GM23248 (cell line): ENCODE measurements at places on chromosomes 16 and 17.

- DNase-seq, result no peak
Observed at GRCh38 chr17:45650561-45650960, 133.6 kb upstream of the CRHR1 start.

DNA sequence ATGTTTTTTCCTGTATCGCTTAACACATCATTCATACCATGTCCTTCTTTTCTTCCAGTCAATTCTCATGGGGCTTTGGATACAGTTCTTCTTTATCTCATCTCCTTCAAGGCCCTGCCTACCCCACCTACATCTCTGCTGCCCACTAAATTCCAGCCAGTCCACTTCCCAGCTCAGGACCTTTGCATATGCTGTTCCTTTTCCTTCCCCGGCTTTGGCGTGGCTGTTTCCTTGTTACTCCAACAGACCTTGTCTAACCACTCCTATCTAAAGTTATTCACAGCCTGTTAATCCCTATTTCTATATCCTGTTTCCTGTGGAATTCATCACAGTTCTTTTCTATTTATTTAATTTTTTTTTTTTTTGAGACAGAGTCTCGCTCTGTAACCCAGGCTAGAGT is 6.6 kb upstream of the STAT3 start:
- no peak for DNase-seq

DNA sequence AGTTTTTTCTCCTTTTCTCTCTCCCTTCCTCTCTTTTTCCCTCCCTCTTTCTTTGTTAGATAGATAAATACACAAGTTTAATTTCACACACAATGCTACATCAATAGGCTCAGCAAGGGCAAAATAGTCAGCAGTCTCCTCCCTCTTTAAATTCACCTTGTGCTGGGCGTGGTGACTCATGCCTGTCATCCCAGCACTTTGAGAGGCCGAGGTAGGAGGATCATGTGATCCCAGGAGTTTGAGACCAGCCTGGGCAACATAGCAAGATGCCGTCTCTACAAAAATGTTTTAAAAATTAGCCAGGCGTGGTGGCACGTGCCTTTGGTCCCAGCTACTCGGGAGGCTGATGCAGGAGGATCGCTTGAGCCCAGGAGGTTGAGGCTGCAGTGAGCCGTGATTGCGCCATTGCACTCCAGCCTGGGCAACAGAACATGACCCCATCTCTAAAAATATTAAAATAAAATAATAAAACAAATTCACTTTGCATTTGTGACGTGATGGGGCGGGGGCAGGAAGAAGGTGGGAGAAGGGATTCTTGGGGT is 27.4 kb downstream of the IL21R start:
- DNase-seq, result no peak

DNA sequence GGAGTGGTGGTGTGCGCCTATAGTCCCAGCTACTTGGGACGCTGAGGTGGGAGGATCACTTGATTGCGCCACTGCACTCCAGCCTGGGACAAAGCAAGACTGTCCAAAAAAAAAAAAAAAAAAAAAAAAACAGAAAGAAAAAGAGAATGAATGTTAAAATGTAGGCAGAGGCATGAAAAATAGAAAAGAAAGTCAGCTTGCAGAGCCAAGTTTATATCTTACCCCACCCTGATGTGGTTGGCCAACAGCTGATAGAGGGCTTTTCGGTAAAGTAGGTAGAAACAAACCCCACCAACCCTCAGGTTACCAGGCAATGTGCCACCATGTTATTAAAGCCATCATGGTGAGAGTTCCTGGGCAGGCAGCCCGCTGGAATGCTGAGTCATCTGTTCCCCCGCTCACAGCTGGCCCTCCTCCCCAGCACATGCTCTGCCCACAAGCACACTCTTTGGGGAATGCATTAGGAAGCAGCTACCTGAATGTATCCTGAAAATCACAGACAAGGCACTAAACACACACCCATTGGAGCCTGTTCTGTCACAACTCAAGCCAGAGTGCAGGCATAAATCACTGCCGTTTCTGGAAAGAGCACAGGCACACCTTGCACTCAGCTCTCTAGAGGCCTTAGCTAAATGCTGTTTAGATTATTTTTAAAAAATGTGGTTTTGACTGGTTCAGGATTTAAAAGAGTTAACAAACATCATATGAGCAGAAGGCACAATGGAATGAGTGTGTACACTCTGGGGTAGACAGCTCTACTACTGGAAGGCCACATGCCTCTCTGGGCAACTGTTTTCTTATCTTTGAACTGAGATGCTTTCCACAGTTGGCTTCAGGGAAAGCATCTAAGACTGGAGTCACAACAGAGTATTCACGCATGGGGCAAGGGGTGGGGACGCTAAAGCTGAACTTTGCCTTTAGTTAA is 128.5 kb downstream of the PARN start:
- peak; percentile 96 for DNase-seq

GRCh38 chr17:44053125-44053872 is 13.2 kb downstream of the LSM12 start:
- no peak for DNase-seq

- no peak for DNase-seq
Observed at GRCh38 chr16:82363026-82363816, 193.2 kb upstream of the MPHOSPH6 start.

- no peak for DNase-seq
Observed at GRCh38 chr17:37274461-37274860, 101.3 kb upstream of the C17orf78 start.

DNA sequence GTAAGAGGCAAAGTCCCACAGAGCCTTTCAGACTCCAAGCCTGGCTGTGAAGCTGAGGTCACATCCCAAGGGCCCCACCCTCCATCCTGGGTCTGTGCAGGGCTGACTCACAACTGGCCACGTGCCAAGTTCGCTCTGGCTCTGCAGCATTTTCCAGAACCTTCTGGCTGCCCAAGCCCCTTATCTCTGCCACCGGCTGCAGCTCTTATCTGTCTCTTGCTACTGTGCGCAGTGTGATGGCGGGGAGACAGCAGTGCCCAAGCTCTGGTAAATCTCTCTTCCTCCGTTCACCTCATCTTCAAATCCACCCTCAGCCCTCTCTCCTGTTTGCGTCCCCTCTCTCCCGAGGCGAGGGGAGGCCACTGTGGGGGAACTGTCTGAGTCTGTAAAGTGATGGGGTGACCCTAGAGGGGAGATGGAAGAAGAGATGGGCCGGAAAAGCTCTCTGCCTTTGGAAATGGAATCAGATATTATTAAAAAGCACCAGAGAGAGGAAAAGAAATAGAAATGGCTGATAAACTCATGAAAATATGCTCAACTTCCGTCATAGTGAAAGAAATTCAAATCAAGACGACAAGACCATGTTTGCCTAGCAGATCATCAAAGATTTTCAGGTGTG is 162.7 kb upstream of the CDC42EP4 start:
- peak; percentile 74 for DNase-seq

- DNase-seq, result no peak
Observed at GRCh38 chr17:33260638-33261037, 32.5 kb downstream of the ASIC2 start.

DNA sequence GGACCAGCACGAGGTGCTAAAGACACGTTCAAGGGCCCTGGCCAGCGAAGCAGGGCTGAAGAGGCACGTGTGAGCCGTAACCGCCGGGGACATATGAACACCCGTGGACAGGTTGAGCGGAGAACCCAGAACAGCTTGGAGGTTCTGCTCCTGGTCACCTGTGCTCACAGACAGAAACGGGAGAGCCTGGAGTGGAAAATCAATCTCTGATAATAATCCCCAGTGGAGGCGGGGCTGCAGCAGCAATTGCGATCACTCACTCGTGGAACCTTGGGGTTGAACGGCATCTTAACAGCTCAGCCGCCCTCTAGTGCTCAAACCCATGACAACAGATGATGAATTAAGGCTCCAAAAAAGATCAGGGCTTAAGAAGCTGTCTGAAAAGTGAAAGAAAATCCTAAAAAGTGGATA is 25.6 kb downstream of the WIPI1 start:
- peak; percentile 55 for DNase-seq

DNA sequence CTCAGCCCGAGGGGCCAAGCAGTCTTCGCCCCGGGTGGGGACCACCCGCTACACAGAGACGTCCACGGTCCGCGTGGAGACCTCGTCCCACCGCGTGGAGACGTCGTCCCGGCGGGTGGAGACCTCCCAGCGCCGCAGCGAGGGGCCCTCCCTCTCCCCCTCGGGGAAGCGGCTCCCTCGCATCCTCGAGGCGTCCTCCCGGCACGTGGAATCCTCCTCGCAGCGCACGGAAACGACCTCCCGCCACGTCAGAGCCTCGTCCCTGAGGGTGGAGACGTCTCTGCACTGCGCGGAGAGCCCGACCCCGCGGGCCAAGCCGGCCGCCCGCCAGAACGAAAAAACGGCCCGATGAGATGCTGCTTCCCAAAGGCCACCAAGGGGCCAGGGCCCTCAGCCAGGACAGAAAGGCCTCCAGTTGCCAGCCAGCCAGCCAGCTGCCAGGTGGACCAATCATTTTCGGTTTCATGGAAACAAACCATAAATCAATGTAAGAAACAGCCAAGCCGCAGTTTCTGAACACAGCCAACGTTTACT is 424 bp downstream of the C17orf100 start:
- peak; percentile 60 for DNase-seq

- DNase-seq, result peak; percentile 98
Observed at GRCh38 chr17:40551879-40552768, 13.1 kb downstream of the CCR7 start.

- peak; percentile 67 for DNase-seq
Observed at GRCh38 chr16:10729104-10730048, 14.3 kb upstream of the NUBP1 start.

DNA sequence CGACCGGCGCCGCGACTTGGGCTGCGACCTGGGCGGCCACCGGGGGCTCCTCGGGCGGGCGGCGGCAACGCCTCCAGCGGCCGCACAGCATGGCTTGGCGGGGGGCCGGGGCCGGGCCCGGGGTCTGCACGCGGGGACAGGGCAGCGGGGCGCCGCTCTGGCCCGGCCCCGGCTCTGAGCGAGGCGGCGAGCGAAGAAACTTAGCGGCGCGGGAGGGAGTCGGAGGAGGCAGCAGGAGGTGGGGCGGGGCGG is at the start of gene PLCD3:
Gene PLCD3, minus strand, starts transcription at position 196 of the 252 bp plus-strand sequence. Its CDS starts 105 bp downstream, at position 91.
- DNase-seq, result no peak

- DNase-seq, result no peak
Observed at GRCh38 chr17:61907361-61907760, 20.4 kb downstream of the INTS2 start.

- DNase-seq, result no peak
Observed at GRCh38 chr16:76668207-76668725, 391.1 kb downstream of the CNTNAP4 start.

DNA sequence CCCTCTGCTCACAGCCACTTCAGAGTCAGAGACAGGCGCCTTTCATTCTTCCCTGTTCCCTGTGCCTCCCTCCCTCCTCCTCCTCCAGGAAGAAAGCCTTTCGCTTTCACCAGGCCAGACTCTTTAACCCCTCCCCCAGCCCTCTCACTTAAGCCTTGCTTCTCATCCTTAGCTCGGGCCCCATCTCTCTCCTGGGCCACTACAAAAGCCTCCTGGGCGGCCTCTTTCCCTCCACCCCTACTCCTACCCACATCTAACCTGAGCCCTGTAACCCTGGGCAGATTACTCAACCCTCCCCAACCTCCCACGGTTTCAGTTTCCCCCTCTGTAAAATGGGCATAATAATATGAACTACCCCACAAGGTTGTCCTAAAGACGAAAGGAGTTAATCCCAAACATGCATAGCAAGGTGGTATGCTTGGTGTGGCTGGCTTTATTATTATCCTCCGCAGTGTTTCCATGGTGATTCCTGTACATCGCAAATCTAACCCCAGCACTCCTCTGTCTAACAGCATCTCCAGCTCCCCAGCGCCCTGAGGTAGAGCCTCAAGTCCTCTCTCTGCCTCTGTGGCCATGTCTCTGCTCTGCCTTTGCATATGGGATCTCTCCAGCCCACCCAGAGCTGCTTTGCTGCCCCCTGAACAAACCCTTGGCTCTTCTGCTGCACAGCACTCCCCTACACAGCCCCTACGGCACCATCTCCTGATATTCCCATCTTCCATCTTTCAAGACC is 17.7 kb downstream of the PIMREG start:
- DNase-seq, result no peak

- no peak for DNase-seq
Observed at GRCh38 chr17:43769426-43769825, 9.4 kb downstream of the DUSP3 start.

- DNase-seq, result peak; percentile 93
Observed at GRCh38 chr16:48126801-48127644, 28.8 kb downstream of the ABCC12 start.

- no peak for DNase-seq
Observed at GRCh38 chr16:89039756-89040155, 53.9 kb upstream of the ACSF3 start.

DNA sequence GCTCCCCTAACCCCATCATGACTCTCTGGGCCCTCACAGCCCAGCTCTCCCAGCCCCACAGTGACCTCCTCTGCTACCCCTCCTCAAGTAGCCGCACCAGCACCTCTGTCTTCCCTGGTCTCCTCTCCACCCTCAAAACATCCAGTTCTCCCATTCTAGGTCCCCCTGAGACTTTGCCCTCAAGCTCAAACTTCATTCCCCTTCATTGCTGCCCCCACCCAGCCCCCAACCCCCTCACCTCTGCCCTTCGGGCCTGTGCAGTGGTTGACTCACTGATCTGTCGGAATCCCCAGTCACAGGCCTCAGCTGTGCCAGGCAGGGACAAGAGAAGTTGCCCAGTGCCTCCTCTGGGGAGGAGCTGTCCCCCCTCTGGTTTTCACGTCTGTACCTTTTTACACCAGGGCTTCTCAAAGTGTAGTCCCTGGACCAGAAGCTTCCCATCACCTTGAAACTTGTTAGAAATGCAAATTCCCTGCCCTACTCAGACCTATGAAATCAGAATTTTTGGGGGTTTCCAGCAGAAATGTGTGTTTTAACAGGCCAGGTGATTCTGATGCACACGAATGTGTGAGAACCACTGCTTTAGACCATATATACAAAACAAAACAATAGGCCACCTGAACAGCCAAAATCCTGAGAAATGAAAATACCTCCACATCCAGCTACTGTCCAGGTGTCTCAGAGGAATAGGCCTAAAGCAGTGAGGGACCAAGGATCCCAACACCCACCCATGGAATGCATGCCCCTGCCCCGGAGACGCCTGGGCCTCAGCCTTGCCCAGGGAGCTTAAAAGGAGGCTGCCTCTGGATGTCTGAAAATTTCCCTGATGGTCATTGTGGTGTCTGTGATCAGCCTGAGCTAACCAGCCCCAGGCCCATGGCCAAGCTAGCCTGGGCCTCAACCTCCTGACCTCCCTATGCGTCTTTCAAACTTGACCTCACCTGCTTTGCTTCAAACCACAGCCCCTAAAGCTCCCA is 853 bp upstream of the DOK4 start:
- peak; percentile 48 for DNase-seq

- DNase-seq, result peak; percentile 23
Observed at GRCh38 chr17:6567528-6568183, 11.3 kb upstream of the PITPNM3 start.

DNA sequence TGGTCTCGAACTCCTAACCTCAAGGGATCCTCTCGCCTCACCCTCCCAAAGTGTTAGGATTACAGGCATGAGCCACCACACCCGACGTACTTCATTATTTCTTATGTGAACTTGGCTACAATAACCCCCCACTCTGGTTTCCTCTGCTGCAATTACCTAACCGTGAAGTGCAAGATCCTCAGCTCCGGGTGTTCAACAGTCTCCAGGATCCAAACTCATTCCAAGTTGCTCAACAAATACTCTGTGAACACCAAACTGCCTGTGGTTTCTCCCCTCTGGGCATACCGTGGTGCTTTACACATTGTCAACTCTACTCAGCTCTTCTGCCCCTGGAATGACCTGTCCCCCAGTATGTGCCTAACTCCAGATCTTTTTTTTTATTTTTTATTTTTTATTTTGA is 6.8 kb upstream of the SULT1A1 start:
- DNase-seq, result no peak

GRCh38 chr16:55102077-55102476 is 171.4 kb downstream of the IRX5 start:
- no peak for DNase-seq

- DNase-seq, result no peak
Observed at GRCh38 chr16:75063549-75064088, 53.0 kb downstream of the LDHD start.

- no peak for DNase-seq
Observed at GRCh38 chr17:46896991-46897390, 26.0 kb upstream of the GOSR2 start.
